ENCODE measurements at places on chromosomes 1 and 21.

GRCh38 chr1:26023826-26024225, 2.3 kb downstream of the EXTL1 start:
- DNase-seq: no peak

DNA sequence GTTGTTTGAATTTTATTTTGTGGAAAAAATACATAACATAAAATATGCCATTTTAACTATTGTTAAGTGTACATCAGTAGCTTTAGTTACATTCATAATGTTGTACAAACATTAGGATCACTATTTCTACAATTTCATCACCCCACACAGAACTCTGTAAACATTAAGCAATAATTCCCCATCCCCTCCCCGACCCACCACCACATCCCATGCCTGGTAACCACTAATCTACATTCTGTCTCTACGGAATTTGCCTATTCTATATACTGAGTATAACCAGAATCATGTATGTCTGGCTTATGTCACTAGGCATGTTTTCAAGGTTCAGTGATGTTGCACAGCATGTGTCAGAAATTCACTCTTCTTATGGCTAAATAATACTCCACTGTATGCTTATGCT, 47.7 kb downstream of the CDC42BPA start:
- DNase-seq: no peak

DNA sequence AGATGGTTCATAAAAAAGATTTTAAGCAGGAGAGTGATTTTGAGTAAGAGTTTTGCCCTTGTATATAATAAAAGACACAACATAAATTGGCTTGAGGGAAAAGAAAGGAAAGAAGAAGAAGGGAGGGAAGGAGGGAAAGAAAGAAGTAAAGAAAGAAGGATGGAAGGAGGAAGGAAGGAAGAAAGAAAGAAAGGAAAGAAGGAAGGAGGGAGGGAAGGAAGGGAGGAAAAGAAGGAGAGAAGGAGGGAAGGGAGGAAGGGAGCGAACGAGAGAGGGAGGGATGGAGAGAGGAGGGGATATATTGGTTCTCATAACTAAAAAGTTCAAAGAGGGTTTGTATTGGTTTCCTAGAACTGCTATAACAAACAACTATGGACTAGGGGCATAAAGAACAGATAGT, 62.2 kb upstream of the PAX7 start:
- no peak for DNase-seq

DNA sequence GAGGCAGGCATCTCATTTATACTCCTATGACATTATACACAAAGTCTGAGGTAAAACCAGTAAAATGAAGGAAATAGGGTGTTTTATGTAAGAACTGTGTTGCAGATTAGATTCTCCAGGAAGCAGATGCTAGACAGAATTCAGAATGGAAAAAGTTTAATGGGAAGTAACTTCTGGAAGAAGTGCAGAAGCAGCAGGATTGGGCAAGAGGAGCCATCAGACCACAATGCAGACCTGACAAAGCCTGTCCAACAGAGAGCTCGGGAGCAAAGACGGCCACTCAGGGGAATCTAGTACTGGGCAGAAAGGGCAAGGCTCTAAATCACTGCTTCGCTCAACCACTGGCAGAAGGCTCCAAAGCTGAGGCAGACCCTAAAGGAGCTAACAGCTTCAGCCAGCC, 33.7 kb downstream of the FBXO42 start:
- DNase-seq: no peak

DNA sequence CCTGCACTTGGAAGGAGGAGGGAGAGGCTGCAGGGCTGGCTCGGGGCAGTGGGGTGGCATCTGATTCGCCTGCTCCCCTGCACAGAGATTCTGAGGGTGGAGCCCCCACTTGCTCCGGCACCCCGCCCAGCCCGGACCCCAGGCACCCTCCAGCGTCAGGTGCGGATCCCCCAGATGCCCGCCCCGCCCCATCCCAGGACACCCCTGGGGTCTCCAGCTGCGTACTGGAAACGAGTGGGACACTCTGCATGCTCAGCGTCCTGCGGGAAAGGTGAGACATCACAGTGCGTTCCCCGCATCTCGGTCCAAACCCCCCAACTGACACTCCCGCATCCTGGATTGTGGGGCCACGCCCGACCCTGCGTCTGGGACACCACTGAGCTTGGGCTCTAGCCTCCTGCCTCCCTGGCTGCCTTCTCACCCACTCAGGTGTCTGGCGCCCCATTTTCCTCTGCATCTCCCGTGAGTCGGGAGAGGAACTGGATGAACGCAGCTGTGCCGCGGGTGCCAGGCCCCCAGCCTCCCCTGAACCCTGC, 7.9 kb downstream of the ADAMTSL4 start:
- no peak for DNase-seq

DNA sequence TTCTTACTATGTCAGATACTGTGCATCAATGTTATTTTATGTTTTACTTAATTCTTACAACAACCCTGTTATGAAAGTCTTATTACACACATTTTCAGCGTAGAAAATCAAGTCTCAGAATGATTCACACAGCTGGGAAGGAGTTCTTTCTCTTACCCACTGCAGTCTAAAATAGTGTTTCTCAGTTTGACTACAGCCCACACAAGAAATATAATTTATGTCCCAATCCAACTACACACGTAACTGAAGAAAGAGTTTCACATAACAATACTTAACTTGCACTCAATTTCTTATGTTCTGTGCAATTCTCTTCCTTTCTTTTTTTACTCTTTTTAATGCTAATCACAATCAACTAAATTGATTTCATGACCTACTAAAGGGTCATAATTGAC, 252.8 kb upstream of the ADGRL2 start:
- DNase-seq: no peak

DNA sequence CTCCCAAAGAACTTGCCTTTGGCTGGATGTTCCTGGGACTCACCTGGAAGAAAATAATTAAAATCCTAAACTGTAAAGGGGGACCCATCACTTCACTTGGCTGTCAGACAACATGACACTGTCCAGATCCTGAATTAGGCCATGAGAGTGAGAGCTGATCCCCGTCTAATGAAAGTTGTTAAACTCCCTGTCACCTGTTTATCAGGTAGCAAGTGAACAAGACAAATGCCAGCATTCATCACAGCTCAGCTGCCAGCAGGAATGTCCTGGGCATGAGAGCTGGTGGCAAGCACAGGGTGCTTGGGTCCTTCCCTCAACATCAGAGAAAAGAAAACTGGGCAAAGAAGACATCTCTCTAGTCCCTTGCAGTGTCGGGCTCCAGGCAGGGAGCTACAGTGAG, 23.8 kb downstream of the PMVK start:
- no peak for DNase-seq

DNA sequence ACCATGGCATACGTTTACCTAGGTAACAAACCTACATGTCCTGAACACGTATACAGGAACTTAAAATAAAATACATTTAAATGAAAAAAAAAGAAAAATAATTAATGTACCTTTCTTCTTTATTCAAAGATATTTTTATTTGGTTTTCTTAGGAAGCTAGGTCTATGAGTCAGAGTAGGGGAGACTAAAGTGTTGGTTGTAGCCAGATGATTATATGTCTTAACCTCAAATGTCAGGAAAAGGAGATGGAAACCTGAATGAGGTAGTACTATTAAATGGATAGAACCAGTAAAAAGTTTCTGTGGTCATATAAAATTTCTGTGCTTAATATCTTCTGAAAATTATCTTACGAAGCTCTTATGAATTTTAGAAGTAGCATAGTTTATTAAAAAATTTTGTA, 275.8 kb downstream of the KCTD3 start:
- DNase-seq: no peak

DNA sequence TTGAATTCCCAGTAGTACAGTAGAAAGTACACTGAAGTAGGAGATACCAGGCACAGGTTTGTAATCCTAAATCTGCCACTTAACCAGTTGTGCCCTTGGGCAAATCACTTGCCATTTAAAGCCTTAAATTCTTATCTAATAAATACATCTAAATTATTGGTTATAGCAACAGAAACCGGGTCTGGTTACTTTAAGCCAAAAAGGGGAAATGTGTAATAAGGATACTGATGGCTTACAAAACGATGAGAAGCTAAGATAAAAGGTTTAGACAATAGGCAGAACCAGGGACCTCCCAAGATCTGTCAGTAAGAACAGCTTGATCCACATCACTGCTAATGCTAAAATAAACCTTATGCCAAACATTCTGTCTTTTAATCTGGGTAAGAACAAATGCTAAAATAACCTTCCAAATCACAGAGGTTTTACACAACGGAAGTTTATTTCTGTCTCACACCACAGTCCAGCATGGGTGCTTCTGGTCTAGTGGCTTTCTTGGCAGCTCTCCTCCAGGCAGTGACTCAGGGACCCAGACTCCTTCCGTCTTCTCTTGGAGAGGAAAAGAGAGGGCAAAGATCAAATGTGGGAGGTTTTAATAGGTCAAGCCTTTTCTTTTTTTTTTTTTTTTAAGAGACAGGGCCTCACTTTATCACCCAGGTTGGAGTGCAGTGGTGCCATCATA, 16.5 kb upstream of the ZMYM1 start:
- no peak for DNase-seq

- DNase-seq: no peak
These were observed 18.9 kb downstream of the EPHX1 start for GRCh38 chr1:225828706-225829345.

DNA sequence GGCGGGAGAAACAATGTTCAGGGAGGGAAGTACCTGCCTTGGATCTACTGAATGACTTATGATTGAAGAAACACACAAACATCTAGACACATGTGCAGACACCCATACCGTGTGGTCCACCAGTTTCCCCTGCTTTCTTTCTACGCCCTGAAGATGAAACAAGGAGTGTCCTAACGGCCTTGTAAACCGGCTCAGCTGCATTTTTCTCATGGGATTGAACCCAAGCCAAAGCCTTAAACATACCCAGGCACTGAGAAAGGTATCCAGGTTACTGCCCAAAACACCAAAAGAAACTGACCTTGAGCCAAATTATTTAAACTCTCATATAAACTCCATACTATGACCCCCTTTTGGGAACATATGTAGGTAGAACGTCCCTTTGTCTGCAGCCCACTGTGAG, 630.0 kb upstream of the RGS18 start:
- no peak for DNase-seq

DNA sequence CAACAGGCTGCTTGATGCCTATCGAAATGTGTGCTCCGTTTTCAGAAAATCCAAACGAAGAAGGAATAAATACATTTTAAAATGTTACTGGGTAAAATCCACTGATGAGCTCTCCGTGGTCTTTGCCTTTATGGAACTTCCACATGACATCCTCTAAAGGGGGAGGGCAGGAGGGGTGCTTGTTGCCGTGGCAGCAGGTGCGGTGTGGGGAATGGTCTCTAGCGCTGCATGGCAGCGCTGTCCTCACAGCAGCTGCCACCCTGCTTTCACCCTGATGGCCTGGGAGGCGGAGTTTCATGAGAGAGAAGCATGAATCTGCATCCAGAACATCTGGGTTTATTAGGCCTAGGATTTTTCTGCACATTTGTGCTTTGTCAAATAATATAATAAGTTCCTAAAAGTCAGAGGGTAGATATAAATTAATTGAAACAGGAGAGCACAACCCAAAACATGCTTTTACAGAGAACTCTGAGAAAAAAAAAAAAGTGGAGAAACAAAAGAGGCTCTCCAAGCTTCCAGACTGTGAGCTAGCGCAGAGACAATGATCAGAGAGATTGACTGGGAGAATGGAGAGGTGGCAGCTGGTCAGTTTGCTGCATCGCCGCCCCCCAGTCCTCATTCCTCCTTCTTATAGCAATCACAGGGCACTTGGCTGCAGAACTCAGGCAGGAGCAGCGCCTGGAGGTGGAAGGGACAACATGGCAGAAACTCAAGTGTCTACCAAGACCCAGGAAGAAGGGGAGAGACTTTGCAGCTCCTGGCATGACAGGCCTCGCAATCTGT, 228.6 kb downstream of the DSCAM start:
- DNase-seq: no peak

DNA sequence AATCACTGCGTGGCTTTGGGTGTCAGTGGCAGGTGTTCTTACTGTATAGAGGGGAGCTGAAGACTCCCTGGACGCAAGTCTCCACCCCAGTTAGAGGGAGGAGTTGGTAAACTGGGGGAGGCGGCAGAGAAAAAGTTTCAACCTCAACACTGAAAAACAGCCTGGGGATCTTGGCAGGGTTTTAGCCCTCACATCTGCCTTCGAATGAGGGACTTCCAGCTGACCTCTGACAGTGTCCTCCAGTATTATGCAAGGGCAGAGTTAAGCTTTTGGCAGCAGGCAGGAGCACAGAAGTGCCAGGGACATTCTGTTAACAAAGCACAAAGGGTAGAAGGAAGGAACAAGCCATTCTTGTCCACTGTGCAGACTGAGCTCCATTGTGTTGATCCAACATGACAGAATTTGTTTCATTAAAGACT, 41.2 kb upstream of the RAB4A start:
- DNase-seq: no peak

- peak; percentile 23 for DNase-seq
These were observed 1.8 kb downstream of the COL9A2 start for GRCh38 chr1:40315239-40315794.

DNA sequence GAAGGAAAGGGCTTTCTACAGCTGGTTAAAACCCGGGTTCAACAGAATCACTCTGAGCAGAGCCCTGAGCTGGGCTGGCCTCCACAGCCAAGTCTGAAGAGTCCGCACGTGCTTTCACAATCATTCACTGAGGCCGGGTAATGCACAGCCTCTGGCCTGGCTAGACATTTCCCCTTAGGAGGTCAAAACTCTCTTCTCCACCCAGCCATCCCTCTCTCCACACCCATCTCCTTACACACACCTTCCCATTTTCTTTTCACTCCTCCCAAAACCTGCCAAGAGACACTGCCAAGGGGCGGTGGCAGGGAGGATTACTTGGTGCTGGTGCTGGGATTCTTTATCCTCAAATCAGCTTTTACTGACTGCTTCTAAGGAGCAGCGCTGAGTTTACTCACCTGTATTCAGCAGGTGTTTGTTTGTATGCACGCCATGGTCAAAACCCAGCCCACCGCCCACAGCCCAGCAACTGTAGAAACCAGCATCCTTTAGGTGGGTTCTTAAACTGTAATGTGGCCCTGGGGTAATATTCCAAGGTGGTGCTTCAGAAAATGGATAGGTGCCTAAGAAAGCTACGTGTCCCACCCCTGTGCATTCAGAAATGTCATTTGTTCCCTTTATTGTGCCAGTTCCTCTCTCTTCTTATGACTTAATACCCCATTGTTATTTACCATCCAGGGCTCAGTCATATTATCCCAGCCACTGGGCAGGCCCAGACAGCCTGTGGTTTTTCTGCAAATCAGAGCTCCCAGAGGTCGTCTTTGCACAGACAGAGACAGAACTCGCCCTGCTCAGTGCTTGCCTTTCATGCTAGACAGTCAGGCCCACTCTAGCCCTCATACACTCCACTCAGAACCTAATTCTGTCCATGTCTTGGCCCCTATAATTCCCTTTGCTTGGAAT, 80.2 kb downstream of the ADSS2 start:
- DNase-seq: no peak

DNA sequence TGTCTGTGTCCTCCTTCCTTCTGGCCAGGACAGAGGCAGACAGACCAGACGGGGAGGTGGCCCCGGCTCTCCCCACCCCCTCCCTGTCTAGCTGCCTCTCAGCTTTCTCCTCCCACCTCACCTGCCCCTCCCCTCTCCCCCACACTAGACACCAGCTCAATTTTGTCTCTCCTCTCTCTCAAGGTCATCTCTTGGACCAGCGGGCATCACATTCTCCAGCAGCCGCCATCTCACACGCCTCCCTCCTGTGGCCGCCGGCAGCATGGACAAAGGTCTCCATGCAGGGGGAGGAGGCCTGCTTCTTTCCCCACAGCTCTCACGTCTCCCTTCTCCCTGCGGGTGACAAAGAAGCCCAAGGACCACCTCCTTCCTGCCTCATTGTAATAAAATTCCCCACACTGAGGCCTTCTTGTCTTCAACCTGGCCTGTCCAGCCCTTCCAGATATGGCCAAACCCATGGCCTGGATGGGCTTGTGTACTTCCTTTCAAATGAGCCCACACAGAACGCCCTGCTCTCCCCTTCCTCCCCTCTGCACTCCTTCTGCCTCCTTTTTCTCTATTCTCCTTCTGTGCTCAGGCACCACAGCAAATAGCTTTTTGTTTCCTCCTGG, 14.6 kb downstream of the OPTC start:
- DNase-seq: no peak
